ENCODE measurements at places on chromosomes 2 and 18. TPM values are rescaled to one million over a fixed set of nuclear protein-coding genes. Genes with fewer than 3 reads are reported as not detected.

The PAIP2B gene
- 0.85 TPM for total RNA-seq

The SIX3 gene
- total RNA-seq = not detected

The EIF5B gene
- total RNA-seq = 20.6 TPM

The ATP5F1A gene
- 765 TPM for total RNA-seq

The HSPE1 gene
- total RNA-seq = 114 TPM

The KCNF1 gene
- 0.14 TPM for total RNA-seq

All from smooth muscle cell of bladder (primary cell).